DMS79 (cell line): ENCODE measurements at places on chromosomes 6 and 20.

DNA sequence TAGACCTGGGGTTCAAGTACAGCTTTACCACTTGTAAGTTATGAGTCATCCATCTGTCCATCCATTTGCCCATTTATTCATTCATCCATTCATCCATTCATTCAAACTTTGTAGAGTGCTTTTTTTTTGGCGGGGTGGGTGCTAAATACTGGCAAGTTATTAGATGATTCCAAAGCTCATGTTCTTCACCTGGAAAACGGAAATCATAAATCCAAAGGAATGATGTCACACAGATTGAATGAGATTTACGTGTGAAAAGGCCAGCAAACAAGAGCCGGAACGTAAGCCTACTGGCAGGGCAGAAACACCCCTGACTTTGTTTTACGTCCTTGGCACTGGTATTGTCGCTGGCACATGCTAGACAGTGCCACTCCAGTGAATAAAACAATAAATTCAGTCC is 480.9 kb upstream of the CHD6 start:
- DNase-seq, result peak; percentile 7

DNA sequence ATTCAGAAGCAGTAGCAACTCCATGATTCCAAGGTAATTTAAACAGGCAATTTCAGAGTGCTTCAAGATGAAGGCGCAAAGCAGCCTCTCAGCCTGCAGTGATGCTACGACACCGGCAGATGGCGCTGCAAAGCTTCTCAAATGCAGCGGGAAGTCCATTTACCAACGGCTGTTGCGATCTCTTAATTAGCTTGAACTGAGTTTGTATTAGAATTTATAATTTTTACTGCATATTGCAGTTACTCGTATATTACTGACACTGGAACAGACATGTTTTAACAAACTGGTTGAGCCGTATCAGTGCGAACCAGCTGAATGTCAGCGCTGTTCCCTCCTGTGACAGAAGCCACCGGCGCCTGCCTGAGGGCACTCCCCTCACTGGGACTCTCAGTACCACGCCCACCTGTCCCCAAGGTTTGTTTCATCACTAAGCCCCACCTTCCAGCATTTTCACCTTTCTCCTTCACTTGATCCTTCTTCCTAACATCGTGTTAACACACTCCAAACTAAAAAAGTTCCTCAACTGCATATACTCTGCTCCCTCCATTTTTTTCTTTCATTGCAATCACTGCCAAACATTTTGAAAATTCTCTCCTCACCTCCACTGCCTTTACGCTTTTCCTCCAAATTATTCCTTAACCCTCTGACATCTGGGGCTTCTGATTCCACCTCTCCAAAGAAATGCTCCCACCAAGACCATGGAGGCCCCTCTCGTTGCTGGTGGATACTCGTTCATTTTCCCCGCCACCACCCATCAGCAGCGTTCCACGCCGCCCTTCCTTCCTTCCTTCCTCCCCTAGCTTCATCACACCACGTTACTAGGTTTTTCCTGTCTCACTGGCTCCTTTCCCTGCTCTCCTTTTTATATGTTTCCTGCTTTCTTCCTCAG is 14.5 kb downstream of the GNL1 start:
- DNase-seq, result peak; percentile 68

DNA sequence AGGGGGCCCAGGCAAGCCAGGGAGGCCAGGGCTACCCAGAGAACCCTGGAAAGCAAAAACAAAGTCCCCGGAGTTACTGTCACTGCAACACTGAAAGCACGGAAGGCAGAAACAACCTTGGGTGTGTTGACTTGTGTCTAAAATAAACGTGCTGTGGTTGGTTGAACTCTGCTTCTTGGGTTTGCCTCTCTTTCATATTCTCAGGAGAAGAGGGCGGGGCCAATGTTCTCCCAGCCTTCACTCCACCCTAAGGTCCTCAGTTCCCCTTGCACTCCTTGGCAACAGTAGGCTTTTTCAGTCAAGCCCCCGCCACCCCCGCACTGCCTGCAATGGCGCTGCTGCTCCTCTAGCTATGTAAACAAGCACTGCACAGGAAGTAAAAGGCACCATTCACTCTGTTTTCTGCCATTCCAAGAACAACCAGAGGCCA is 60.9 kb downstream of the COL9A1 start:
- DNase-seq, result no peak

DNA sequence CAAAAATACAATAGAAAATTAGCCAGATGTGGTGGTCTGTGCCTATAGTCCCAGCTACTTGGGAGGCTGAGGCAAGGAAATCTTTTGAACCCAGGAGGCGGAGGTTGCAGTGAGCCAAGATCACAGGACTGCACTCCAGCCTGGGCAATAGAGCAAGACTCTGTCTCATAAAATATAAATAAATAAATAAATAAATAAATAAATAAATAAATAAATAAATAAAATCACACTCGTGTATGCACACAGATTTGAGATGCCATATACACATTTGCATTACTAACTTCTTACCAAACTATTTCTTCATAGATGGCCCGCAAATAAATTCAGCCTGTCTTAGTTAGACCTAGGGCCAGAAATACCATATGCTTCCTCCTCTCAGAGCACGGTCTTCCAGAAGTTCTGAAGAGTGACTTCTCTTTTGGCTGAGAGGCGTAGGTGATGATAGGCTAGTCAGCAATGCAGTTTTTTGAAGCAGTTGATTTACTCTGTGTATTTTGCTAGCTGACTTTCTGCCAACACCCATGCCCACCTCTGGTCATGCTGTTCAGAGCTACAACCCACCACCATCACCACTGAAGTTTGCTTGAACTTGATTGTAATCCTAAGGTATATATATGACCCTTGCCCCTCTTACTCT is 150.1 kb downstream of the SASH1 start:
- no peak for DNase-seq

GRCh38 chr6:33160728-33161344 is 31.4 kb downstream of the COL11A2 start:
- DNase-seq, result no peak

DNA sequence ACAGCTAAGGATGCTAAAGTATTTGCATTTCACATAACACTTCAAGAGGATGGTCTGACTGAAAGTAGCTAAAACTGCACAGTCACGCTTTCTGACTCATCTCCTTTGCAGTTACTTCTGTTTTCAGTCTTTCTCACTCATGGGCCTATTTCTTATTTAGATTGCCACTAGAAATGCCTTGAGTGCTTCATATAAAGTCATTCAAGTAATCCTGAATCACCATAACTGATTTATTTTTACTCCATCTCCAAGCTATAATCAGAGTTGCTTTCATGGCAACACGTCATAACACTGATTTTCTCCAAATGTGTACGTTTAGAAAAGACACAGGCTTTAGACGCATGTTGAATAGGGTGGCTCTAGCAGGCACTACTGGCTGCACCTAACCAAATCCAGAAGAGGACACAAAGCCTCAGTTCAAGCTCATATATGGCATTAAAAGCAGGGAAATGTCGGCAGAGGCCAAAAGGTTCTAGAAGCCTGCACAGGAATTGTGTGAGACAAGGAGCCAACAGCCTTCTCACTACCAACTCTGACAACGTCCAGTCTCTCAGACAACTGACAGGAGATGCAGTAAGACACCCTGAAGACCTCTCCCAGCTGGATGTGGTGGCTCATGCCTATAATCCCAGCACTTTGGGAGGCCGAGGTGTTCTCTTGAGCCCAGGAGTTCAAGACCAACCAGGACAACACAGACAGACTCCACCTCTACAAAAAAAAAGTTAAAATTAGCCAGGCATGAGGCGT is 64.1 kb upstream of the BEND6 start:
- DNase-seq, result no peak

DNA sequence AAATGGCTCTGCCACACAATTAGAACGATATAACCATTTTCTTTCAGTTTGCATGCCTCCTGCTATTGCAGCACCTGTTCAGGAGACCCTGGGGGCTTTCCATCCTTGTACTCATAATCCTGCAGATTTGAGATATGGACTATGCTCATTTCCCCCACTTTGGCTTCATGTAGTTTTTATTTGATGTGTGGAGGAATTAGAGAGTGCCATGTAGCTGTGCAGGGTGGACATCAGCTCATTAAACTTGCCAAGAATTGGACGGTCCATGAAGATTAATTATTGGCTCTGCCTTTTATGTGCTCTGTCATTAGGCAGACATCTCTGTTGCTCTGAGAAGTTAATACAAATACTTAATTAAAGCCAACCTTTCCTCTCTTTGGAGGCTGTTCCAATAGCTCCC is 66.2 kb upstream of the CD83 start:
- no peak for DNase-seq

DNA sequence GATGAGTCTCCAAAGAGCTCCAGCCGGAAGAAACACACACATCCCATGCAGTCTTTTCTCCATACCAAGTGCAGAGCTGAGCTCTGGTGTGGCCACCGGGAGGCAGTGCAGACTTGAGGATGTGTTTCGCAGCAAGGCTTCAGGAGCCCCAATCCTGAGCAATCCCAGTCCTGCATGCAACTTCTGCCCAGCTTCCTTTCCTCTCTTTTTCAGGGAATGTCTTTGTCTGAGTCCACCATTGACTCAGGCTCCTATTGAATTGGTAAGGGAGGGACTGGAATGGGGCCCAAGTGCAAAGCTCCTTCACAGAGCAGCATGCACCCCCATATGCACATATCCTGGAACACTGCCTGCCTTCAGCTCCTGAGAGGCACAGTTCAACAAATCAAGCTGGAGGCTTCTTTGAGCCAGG is 50.5 kb upstream of the ASIP start:
- peak; percentile 15 for DNase-seq

DNA sequence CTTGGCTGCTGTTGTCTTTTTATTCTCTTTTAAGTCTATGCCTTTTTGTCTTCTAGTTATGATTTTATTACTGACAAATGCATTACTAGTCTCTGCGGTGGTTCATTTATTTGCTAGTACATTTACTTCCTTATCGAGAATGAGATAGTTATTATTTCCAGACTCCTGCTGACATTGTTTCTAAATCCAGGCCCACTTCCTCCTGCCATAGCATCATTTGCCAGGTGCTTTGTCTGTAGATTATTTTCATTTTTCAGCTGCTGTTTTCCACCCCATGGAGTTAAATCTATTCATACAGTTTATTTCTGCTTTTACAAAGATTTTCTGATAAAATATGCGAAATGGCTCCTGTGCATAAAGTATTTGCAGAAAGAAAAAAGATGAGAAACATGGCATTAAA is 459.7 kb downstream of the MMUT start:
- DNase-seq, result no peak
